ENCODE measurements at places on chromosomes 7 and 10. TPM values are rescaled to one million over a fixed set of nuclear protein-coding genes. Genes with fewer than 3 reads are reported as not detected.

The PTF1A gene
- total RNA-seq = not detected

- DNase-seq = no peak
Measured at GRCh38 chr10:4810092-4810491, 15.9 kb upstream of the AKR1E2 start.

DNA sequence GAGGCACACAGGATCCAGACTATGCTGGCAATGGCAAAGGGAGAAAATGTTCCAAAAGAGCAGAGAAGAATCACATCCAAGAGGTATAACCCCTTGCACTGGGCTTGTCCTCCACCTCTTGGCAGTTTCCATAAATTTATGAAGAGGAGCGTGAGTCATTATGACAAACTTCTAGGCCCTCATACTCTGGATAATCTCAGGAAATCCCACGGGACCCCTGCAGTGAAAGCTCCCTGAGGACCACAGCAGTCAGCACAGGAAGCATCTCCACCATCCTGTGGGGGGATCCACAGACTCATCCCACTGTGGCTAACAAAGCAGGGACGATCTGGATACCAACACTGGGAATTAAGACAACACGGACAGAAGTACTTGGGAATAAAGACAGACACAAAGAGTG, 30.3 kb upstream of the GPAM start:
- DNase-seq = no peak

DNA sequence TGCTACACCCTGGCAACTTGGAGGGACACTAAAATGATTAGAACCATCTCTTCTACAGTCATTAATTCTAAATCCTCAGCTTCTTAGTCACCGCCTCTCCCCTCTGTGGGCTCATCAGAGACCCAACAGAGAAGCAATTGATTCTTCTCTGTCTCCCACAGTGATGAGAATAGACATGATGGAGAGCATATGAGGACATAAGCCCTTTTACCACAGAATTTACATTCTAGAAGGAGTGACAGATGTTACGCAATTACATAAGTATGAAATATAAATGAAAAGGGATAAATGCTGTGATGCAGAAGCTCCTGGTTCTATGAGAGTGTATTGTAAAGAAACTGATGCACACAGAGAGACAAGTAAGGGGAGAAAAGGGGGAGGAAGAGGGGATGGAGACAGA, 18.1 kb upstream of the ABCB5 start:
- DNase-seq = no peak

The FXYD4 gene
- 1.0 TPM for total RNA-seq

The CCDC136 gene
- 3.2 TPM for total RNA-seq

DNA sequence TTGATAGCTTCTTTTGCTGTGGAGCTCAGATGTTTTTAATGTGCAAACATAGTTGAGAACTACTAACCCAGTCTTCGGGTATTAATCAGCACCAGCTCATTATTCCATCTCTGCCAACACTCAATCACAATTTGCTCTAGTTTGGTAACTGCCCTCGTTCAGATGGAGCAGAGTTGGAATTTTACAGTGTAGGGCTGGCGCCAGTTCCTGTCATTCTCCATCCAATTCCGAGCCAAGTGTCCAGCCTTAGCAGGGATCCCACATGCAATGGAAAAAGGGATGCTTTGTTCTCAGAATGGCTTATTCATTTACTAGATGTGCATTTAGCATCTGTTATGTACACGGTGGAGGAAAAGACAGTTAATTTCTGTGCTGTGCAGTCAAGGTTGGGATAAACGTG, 504.5 kb upstream of the GALNT17 start:
- DNase-seq = no peak

- peak; percentile 49 for DNase-seq
Measured at GRCh38 chr10:70925377-70926225, 37.2 kb upstream of the PCBD1 start.

The WEE2 gene
- not detected for total RNA-seq

GRCh38 chr7:54015251-54015650, 526.9 kb upstream of the VSTM2A start:
- DNase-seq = no peak

GRCh38 chr7:79495544-79496272, 42.2 kb upstream of the MAGI2 start:
- no peak for DNase-seq

- DNase-seq = no peak
Measured at GRCh38 chr7:71705217-71705616, 573.3 kb downstream of the GALNT17 start.

GRCh38 chr10:114995468-114996247, 57.7 kb downstream of the TRUB1 start:
- no peak for DNase-seq

GRCh38 chr7:131288450-131288849, 39.2 kb upstream of the MKLN1 start:
- DNase-seq = no peak

The GALNT11 gene
- 42.2 TPM for total RNA-seq

The CPA1 gene
- total RNA-seq = 0.34 TPM

DNA sequence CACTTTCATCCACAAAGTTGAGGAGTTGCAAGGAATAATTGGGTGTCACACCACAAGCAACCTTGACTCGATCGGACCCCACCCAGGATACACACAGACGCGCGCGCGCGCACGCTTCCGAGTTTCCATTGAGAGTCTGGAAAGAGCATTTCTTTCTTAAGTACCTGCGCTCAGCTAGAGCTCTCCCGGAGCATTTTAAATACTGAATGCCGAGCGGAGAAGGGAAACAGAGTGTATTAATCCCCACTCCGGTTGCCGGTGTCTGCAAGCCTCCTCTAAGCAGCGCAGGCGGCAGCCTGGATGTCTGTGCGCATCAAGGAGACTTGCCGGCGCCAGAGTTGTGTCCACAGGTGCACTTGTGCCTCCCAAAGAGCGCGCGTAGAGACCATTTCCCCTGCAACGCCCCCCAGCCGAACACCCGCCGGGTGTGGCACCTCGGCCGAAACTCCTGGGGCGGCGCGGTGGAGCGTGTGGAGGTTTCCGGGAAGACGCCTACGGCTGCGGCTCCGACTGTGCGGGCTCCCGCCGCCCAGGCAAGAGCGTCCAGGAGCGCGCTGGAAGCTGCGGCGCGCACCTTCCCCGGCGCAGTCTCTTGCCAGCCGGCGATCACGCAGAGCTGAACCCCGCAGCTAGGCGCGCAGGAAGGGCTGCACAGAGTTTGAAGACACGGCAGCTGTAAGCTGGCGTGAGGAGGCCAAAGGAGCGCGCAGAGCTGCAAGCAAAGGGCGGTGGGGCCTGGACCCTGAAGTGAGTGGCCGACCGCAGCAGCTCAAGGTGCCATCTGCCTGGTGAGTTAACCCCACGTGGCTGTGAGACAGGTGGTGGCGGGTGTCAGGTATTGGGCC, 1.1 kb upstream of the FEZF1 start:
- no peak for DNase-seq

GRCh38 chr7:130129011-130129411, 58.7 kb downstream of the KLHDC10 start:
- DNase-seq = no peak

- peak; percentile 66 for DNase-seq
Measured at GRCh38 chr10:72248468-72249151, 25.1 kb upstream of the DDIT4 start.

- DNase-seq = no peak
Measured at GRCh38 chr7:92705831-92706230, 115.6 kb upstream of the FAM133B start.

GRCh38 chr10:54880996-54881395, 80.0 kb upstream of the PCDH15 start:
- DNase-seq = no peak

GRCh38 chr7:147999962-148000361, 590.6 kb upstream of the C7orf33 start:
- DNase-seq = no peak

The TRIM73 gene
- total RNA-seq = 2.0 TPM

DNA sequence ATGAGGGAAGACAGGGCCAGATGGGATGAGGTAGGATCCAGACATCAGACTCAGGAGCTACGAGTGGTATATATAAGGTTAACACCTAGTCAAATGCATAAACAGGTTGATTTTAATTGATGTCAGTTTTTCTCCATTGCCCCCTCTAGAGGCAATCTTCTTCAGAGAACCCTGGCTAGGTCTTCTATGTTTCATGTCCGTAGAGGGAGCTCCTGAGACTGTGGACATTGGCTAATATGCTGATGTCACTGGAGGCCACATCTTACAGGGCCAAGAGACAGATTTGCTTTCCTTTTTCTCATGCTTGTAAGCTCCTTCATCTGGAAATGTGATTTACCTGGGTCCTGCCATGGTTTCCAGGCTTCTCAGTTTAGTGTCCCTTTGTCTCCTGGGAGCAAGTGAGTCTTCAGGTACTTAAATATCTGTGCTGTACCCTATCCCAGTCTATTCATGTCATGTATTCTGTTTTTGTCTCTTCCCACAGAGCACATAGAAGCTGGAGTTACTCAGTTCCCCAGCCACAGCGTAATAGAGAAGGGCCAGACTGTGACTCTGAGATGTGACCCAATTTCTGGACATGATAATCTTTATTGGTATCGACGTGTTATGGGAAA, 161.6 kb upstream of the PRSS1 start:
- DNase-seq = no peak

DNA sequence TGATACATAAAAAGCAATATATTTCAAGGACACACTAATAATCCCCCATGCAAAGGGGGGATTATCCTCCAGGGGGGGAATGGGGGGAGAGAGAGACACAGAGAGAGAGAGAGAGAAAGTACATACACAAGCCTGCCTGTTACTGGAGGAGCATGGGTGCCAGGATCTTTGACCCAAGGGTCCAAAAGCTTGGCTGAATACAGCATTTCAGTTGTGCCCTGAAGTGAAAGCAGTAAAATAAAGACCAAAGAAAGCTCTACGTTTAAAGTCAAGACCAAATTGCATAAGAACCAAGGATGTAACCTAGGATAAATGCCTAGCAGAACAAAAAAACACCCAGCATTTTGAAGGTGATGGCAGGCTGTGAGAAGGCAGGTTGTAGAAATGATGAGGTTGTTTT, 27.8 kb upstream of the ITGB8 start:
- no peak for DNase-seq

- DNase-seq = no peak
Measured at GRCh38 chr7:20541608-20542349, 73.7 kb upstream of the ABCB5 start.

DNA sequence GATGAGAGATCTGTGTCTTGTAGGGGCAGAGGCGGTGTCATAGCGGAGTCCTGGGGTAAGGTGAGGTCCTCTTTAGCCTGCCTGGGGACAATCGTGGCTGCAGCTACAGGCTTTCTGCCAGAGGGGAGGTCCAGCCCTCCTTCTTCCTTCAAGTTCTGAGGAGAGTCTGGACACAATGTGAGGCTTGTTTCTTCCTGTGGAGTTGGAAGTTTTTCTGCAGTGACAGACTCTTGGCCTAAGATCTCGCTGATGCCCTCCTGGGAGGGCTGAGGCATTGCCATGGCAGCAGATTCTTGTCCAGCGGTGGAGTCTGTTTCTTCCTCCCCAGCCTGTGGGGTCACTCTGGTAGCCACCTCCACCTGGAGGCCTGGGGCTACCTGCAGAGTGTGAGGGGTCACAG, 4.4 kb downstream of the NACAD start:
- DNase-seq = no peak

GRCh38 chr7:111113263-111114017, 22.5 kb downstream of the LRRN3 start:
- DNase-seq = no peak

DNA sequence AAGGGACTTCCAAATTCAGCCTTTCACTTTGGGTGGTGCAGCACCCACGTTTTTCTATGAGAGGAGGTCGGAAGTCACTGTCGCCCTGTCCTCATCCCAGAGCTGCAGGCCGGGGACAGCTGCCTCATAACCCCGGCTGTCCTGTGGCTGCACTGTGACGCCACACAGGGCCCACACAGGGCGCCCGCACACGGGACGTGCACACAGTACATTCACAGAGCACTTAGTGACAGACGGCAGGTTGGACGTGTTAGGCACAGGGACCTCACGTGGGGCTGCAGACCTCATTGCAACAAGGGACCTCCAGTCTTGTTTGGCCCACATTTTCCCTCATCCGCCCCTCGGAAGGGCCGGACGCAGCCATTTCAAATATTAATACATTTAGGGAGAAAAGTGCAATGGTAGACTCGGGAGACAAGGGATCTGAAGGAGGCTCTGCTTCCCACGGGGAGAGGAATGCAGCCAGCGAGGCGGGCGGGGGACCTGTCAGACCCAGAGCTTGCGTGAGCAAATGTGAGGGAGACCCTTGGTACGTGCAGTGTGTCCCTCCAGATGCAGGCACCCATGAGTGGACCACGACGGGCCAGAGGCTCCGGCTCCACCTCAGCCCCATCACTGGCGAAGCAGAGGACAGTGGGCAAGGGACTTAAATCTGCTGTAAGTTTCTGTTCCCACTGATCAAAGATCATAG, 86.7 kb downstream of the VOPP1 start:
- no peak for DNase-seq

The NME8 gene
- 1.3 TPM for total RNA-seq

DNA sequence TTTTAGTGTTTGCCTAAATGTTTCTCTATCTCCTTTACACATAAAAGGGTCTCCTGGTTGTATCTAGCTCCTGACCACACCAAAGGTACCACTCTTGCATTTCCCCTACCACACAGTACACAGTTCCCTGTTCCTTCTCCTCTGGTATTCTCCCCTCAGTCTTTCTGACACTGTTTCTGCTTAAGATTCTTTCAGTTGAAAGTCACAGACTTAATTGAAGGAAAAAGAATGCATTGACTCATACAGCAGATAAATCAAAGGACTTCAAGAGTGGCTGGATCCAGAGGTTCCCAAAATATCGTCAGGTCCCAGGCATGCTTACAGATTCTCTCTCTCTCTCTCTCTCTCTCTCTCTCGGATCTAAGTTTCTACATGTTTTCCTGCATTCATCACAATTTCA, 185.6 kb upstream of the LRGUK start:
- no peak for DNase-seq

GRCh38 chr7:27176962-27177794, 3.1 kb upstream of the HOXA10 start:
- peak; percentile 19 for DNase-seq

GRCh38 chr7:28180031-28180363, 598 bp downstream of the JAZF1 start:
- DNase-seq = no peak

The ITIH5 gene
- total RNA-seq = 7.0 TPM

The HGF gene
- total RNA-seq = 42.0 TPM

DNA sequence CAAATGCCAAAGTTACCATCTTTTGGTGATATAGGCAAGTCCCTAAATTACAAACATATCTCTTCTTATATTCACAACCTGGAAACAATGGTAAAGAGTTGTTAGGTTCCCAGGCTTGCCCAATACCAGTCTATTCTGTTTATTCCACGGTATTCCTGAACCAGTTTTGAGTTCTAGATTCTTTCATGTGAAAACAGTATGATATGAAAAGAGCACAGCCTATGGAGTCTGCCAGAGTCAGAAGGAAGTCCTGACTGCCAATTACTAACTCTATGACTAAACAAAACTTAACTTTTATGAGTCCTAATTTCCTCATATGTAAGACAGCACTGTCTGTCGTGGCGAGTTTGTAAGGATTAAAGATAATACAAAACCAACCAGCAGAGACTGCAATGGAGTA, 5.6 kb downstream of the ABI1 start:
- DNase-seq = no peak

GRCh38 chr7:95066737-95067530, 159.5 kb downstream of the PPP1R9A start:
- no peak for DNase-seq
